ENCODE measurements at places on chromosomes 4 and X. TPM values are rescaled to one million over a fixed set of nuclear protein-coding genes. Genes with fewer than 3 reads are reported as not detected.

Gene TREX2
- total RNA-seq = 2.7 TPM

Gene HTN1
- total RNA-seq = not detected

Gene FAAH2
- 29.4 TPM for total RNA-seq

Gene HELT
- not detected for total RNA-seq

Gene PGRMC1
- 36.3 TPM for total RNA-seq

Gene XG
- not detected for total RNA-seq

Gene GPR173
- 0.31 TPM for total RNA-seq

Gene IGFBP7
- total RNA-seq = not detected

Gene DRD5
- not detected for total RNA-seq

Gene VCX
- not detected for total RNA-seq

Gene BEND4
- 0.53 TPM for total RNA-seq

Gene ZMAT1
- total RNA-seq = 7.8 TPM
